Activated naive CD8-positive, alpha-beta T cell treated with anti-CD3 and anti-CD28 coated beads for 36 hours (primary cell): ENCODE measurements at places on chromosomes 7 and 10.
A peak's percentile ranks its signal among the peaks of the same experiment; 100 is the strongest.

- no peak for DNase-seq
Measured at GRCh38 chr10:576130-576465, 113.4 kb downstream of the DIP2C start.

GRCh38 chr10:98074315-98074911, 44.0 kb upstream of the CRTAC1 start:
- DNase-seq, result no peak

DNA sequence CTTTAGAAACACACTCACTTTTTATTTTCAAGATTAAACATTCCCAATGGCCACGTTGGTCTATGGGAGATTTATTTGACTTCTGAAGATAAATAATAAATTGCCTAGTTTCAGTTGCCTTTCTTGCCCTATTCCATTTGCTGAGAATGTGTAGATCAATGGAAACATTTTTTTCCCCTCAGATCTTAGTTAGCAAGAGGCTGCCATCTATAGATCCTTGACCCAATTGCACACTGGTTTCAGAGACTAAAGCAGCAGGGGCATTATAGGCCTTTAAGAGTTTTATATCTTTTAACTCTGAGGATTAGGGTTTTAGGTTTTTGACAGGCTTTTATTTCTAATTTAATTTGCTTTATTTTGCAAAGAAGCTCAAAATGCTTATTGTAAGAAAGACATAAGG, 163.2 kb upstream of the GPR26 start:
- no peak for DNase-seq

- DNase-seq, result no peak
Measured at GRCh38 chr7:16204953-16205352, 216.4 kb downstream of the CRPPA start.

- DNase-seq, result no peak
Measured at GRCh38 chr10:79275431-79275851, 71.8 kb upstream of the PPIF start.

DNA sequence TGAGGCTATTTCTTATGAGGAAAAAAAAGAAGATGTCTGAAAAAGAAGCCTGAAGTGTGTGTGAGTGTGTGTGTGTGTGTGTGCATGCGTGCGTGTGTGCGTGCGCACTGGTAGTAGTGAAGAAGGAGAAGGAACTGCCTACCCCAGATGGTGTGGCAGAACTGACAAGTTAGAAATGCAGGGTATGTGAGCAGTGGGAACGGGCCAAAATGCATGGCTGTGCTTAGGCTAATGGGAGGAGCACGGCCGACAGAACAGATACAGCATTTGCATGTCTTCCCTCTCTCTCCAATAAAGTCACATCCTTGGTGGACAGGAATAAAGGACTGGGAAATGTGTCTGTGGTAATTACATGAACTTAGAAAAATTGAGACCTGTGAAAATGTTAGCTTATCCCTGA, 94.3 kb downstream of the IDE start:
- no peak for DNase-seq

- no peak for DNase-seq
Measured at GRCh38 chr10:124494046-124494807, 32.6 kb downstream of the LHPP start.

DNA sequence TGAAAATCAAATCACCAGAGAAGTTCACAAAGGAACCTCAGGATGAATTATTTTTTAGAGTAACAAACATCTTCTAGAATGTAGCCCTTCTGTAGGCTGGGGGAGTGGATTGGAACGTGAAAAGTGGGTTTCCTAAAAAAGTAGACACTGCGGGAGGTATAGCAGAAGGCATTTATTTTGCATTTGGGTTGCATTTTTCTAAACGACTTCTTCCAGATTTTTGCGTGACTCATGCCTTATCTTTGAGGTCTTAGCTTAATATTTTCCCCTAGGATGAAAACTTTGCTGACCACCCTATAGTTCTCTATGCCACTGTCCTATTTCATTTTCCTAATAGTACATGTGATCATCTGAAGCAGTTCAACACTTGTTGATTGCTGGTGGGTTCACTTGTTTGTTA, 112.7 kb upstream of the JCAD start:
- DNase-seq, result no peak

- no peak for DNase-seq
Measured at GRCh38 chr10:113712755-113713639, 33.3 kb downstream of the CASP7 start.

- no peak for DNase-seq
Measured at GRCh38 chr7:1850111-1850975, 180.3 kb downstream of the ELFN1 start.

DNA sequence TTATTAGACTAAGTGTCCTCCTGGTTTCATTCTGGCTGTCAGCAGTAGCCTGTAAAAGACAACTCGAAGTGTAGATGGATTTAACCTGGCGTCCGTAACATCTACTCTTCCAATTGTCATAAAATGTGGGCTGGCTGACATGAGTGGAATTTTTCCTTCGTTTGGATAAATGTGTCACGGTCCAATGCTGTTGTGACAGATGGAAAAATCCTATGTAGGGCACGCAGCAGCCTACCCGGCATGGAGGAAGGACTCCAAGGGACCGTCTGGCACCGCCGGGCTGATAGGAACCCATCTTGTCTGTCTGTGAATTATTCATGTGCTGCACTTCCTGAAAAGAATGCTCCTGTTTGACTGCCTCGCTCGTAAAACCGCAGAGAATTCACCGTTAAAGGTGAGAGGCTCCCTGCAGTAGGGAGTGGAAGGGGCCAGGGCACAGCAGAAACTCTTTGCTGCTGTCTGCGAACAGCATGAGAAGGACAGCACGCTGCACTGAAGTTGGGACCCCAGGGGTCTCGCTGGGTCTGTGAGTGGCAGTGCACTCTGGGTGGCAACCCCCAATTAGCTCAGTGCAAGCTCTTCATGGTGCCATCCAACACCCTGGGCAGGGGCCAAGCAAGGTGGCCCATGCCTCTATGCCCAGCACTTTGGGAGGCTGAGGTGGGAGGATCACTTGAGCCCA, 1.6 kb upstream of the ORAI2 start:
- DNase-seq, result peak; percentile 51

DNA sequence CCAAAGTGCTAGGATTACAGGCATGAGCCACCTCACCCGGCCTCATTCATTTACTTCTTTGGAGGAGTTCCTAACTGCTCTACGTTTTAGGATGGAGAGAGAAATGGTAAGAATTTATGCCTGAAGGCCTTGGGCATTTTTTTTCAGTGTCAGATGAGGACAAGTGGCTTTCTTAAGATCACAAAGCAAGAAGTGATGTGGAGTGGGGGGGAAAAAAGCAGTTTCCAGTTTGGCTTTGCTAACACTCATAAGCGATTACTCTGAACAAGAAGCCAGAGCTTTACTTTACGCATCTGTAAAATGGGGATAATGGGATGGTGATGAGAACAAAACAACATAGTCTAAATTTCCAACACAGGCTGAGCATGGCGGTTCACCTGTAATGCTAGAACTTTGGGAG, 2.6 kb upstream of the PPIA start:
- no peak for DNase-seq

GRCh38 chr7:71290452-71290851, 158.5 kb downstream of the GALNT17 start:
- DNase-seq, result no peak

DNA sequence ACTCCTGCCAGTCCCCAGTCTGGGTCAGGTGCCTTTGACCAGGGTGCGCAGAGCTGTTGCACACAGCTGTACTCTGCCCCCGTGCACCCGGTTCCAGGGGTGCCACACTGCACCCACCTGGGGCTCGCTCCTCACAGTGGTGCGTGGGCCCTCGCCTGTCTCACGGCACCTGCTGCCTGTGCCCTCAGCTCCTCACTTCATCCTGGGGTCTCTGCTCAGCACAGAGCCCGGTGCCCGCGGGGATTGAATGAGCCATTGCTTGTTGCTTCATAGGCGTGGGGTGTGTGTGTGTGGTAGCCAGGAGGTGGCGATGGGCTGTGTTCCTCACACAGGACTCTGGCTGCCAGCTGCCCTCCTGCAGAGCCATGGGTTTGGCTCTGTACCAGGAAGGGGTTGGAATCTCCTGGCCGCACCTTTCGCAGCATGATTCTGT, 18.5 kb downstream of the EIF3B start:
- DNase-seq, result no peak

DNA sequence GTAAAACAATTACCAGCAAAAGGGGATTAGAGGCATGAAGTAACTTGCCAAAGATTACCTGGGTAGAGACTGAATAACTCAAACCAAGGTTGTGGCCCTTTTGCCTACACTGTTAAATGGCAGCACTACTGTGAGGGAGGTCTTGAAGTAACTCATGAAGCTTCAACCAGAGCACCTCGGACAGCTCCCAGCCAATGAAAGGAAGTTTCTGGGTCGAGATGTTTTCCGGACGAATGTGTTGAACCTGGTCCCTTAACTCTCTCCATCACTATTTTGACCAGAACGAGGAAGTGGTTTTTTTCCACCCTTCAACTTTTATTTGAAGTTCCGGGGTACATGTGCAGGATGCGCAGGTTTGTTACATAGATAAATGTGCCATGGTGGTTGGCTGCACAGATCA, 133.6 kb upstream of the PRKCQ start:
- no peak for DNase-seq
